LHCN-M2 (cell line): ENCODE measurements at places on chromosomes 3 and 15. TPM values are rescaled to one million over a fixed set of nuclear protein-coding genes. Genes with fewer than 3 reads are reported as not detected.

- peak; percentile 2 for DNase-seq
Observed at GRCh38 chr3:9192248-9193025, 57.0 kb downstream of the SRGAP3 start.

DNA sequence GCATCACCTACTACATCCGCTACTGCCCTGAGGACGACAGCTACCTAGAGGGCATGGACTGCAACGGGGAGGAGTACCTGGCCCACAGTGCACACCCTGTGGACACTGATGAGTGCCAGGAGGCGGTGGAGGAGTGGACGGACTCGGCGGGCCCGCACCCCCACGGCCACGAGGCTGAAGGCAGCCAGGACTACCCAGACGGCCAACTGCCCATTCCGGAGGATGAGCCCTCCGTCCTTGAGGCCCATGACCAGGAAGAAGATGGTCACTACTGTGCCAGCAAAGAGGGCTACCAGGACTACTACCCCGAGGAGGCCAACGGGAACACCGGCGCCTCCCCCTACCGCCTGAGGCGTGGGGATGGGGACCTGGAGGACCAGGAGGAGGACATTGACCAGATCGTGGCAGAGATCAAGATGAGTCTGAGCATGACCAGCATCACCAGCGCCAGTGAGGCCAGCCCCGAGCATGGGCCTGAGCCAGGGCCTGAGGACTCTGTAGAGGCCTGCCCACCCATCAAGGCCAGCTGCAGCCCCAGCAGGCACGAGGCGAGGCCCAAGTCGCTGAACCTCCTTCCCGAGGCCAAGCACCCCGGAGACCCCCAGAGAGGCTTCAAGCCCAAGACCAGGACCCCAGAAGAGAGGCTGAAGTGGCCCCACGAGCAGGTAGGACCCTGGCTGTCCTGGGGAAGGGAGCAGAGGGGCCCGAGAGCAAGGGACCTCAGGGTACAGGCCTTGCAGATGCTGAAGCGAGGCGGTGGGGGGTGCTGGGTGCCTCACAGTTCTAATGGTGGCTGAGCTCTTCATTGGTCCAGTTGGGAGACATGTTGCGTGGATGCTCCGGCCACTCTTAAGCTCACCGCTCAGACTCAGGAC lies 168.6 kb downstream of the APBA2 start:
- DNase-seq, result no peak

DNA sequence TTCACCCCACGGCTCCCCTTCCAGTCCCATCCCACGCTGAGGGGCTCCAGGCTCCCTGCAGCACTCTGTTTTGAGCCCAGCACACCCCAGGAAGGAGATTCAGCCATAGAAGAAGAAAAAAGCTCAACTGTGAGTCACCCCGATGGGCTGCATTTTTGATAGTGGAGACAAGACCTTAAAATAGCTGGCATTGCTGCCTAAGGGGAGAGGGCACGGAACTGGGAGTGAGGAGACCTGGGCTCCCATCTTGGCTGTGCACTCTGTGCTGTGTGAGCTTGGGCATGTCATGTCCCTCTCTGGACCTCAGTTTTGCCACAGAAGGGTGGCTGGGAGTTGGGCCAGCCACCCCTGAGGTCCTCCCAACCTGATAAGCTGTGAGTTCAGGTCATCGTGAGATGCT lies 57.2 kb upstream of the SMAD6 start:
- DNase-seq, result peak; percentile 46

DNA sequence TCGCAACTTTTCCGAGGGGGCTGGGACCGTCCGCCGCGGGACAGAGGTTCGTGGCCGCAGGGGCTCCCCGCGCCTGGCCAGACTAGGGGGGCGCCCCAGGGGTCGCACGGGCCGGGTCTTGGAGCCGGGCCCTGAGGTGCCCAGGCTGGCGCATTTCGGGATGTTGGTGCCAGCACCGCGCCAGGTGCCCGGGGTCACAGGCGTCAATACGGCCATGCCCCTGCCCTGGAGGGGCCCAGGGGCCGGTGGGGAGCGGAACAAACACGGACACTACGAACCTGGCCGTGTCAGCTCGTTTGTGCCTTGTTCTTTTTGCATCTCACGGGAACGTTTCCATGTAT lies 366 bp downstream of the TM6SF1 start:
- no peak for DNase-seq

DNA sequence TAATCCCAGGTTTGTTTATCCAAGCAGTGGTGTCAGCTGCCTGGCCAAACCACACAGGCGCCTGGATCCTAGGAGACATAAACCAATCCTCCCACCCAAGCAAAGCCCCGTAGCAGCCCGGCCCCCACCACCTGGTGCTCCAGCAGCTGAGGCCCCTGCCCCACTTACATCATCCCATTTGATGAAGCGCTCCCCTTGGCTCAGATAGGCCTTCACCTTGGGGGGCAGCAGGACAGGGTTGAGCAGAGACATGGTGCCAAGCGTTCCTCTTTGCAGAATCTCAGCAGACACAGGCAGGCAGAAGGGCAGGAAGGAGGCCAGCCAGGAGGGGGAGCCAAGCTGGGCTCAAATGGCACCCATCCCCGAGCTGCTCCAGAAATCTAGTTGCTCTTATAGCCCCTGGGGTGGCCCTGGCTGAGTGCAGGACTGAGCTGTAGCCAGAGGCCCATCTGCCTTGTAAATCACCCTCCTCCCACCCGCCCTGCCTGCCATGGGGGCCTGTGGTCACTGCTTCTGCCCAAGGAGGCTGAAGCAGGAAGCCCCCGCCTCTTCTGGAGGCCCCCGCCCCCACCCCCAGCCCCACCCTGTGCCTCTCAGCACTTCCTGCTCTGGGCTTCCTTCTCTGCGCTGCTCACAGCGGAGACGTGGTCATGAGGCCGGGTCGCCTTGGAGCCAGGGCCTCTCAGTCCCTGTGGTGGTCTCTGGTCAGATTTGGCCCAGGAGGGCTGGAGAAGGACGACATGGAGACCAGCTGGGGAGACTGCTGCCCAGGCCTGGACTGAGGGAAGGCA lies at the start of gene PLCB2:
PLCB2 (minus strand) TSS at position 515 of the 791 bp plus-strand sequence; CDS start at position 252, 263 bp downstream.
- no peak for DNase-seq

DNA sequence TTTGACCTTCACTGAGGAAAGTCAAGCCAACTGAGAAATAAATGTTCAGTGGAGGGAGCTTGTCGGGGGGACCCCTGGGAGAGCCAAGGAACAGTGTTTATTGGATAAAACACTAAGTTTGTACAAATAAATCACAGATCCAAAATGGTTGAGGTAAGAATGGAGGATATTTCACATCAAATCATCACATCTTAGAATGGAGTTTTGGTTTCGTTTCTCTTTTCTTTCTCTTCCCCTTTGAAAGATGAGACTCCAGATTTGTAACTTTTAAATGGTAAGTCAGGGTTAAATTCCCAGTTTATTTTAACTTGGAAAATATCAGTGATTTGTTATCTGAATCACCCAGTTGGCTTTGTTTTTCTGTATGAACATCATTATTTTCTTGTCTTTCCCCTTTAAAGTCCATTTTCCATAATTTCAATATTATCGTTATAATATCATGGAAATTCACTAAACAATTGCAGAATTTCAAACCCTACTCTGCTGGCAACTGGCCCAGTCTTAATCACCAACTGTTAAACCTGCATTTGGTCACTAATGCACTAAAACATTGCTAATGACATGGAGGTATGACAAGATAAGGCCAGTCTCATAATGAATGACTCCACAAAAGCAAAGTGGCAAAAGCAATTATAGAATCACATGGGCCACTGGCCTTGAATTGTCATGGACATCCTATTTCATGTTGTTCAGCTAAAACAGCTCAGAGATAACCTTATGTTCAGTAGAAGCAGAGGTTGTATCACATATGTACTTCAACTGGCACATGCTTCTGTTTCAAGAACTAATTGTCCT lies 295.1 kb downstream of the SHOX2 start:
- DNase-seq, result no peak

GRCh38 chr3:40464339-40465110 lies 7.4 kb downstream of the RPL14 start:
- no peak for DNase-seq

Gene DUOXA1
- total RNA-seq, result not detected in 2 replicates

Gene CPLX3
- total RNA-seq, result not detected in 2 replicates

- DNase-seq, result no peak
Observed at GRCh38 chr3:134374791-134375581, 739 bp upstream of the AMOTL2 start.

- peak; percentile 45 for DNase-seq
Observed at GRCh38 chr3:114746502-114746901, 400.6 kb downstream of the ZBTB20 start.

Gene OR5K2
- not detected in 2 replicates for total RNA-seq

DNA sequence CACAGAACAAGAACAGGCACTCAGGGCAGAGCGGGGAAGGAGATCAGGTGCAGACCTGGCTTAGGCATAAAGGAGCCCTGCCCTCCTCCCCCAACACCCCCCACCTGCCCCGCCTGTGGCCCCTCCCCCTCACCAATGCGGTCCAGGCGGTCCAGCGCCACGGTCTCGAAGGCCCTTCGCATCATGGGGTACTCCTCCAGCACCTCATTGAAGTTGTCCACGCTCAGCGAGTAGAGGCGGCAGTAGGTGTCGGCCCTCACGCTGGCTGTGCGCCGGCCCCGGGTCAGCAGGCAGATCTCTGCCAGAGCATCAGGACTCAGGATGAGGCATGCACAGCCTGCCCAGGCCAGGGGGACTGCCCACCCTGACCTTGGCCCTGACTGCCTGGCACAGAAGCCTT lies 44.8 kb downstream of the HCN4 start:
- DNase-seq, result no peak

DNA sequence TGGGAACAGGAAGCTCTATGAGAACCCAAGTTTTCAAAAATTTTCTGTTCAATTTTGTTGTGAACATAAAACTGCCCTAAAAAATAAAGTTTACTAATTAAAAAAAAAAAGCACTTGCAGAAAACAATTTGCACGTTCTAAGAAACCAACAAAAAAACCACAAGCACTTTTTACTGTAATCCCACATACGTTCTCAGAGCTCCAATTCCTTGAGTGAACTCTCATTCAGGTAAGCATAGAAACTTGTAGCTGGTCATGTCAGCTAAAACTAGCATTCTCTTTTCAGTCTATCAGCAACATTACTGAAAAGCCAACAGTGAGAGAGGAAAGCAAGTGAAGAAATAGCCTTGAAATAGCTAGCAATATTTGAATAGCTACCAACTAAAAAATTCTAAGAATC lies 11.5 kb upstream of the TMF1 start:
- no peak for DNase-seq

DNA sequence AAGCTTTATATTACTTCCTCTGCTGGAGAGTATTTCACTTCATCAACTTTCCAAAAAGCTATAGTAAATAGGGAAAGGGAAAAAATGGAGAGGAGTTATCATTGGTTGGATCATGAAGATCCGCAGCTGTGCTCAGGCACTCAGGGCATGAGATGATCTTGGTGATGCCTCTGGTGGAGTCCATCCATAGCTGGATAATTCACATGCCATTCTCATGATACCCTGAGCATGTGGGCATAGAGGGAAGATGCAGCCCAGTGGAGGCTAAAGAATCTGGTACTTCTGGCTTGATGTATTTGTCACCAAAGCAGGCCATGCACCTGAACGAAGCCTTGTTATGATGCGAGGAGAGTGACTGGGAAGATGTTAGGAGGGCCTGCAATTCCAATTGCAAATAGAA lies 150.2 kb downstream of the CHST2 start:
- DNase-seq, result peak; percentile 27

DNA sequence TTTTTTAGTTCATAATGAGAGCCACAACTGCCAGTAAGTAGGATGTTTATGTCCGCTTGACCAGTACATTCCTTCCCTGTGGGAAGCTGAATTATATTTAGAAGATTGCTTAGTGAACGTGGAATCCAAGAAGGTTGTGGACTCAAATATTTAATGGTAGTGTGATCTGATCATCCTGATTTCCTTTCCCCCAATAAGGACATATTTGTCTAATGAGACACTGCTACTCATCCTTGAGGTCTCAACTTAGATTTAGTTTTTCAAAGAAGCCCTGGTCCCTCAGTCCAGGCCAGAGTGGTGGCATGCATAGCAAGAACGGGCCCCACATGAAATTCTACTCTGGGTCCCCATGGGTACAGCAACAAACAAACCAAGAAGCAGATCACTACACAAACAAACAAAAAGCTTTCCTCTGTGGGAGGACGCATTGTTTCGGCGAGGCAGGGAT lies 60.8 kb downstream of the USP13 start:
- peak; percentile 79 for DNase-seq

- DNase-seq, result no peak
Observed at GRCh38 chr3:4314688-4315087, 11.5 kb downstream of the SETMAR start.

GRCh38 chr3:58206406-58207011 lies 4.3 kb downstream of the DNASE1L3 start:
- DNase-seq, result peak; percentile 27

Gene ADAMTSL3
- under 0.01 and 0.06 TPM in 2 replicates for total RNA-seq

GRCh38 chr3:123031051-123031450 lies 3.5 kb upstream of the SEMA5B start:
- DNase-seq, result no peak

GRCh38 chr15:89774492-89774891 lies 1.6 kb upstream of the MESP2 start:
- DNase-seq, result no peak

Gene LTF
- 0.06 TPM in 1 of 2 replicates, not detected in the other for total RNA-seq

GRCh38 chr3:45595364-45596195 lies 1.0 kb downstream of the LIMD1 start:
- DNase-seq, result no peak

DNA sequence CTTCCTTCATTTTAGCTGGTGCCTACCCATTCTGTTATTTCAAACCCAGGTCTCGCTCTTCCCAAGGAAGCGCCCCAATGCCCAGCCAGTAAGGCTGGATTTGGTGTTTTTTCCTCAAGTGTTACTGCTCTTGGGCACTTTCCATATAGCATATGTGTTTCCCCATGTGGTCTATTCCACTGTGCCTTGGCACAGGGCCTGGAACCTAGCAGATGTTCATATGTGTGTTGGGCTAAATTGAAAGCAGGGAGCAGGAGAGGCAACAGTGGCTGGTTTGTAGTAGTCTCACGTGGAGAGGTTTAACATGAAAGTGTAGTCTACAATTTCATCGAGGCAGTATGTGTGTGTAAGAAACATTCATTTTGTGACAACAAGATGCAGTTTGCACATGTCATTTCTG lies 48.2 kb upstream of the TEX264 start:
- peak; percentile 71 for DNase-seq

DNA sequence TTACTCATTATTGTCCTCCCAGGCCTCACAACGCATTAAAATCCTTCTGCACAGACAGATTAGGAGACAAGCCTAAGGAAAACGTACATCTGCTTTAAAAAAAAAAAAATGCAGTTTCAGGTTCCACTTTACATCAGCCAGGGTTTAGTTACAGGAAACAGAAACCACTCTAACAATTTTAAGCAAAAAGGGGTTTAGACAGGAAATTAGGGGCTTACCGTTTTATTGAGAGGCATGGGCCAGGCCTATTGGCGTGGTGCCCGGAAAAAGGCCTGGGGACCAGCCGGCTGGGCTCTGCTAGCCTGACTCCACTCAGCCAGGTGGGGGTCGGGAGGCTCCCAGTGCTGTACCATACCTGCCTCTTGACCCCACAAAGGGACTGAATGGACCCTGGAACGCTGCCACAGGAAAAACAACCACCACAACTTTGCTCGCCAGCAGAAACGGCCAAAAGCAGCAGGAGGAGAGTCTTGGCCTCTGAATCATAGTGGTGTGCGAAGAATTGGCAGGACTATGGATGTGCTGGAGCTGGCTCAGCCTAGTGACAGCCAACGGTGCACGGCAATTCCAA lies 124.3 kb downstream of the CHSY1 start:
- DNase-seq, result peak; percentile 85
